ENCODE measurements at places on chromosomes 7 and 10.

DNA sequence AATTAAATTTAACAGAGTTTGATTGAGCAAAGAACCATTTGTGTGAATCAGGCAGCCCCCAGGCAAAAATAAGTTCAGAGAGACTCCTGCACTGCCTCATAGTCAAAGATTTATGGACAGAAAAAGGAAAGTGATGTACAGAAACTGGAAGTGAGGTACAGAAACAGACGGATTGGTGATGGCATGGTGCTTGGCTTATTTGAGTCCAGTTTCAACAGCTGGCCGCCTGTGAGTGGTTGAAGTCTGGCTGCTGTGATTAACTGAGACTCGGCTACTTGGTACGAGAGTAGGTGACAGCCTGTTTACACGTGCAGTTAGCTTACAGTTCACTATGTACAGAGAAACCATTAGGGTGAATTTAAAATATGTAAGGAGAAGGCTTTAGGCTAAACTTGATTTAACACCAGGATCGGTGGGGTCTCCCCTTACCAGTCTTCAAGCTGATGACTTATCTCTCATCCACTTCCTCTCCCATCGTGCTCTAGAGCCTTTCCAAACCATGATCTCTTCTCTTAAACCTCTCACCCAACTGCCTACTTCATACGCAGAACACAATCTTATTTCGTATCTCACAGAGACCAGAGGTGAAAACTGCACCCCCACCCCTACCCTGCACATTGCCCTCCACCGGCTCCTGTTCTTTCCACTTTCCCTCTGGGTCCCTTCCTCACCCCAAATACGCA, 5.0 kb upstream of the MSMB start:
- DNase-seq = no peak

DNA sequence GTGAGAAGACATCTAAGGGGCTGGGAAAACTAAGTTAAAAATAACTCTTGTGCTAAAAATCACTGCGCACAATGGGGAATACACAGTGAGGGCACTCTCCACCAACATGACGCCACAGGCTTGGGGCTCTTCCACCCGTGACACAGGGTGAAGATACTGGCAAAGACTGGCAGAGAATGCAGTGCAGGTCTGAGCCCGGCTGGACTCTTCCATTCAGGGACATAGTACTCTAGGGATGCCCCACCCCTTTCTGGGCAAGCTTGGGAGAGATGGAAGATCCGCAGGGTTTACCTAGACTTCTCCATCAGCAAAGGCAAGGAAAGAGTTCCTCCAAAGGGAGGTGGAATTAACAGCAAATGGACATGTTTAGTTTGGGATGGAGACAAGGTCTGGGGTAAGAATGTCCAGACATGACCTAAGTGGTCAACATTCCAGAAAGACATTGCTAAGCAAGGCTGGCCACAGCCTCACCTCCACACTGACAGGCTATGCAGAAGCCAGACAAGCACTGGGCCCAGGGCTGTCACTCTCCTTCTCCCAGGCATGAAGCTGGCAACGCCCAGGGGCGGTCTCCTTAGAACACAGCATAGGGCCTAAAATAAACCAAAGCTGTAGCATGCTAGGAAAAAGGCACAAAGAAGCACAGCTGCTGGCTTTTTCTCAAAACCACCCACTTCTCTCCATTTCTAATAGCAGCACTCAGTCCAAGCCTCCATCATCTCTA, 28.1 kb downstream of the XPNPEP1 start:
- no peak for DNase-seq

GRCh38 chr10:71912431-71912830, 51.8 kb upstream of the CHST3 start:
- no peak for DNase-seq

DNA sequence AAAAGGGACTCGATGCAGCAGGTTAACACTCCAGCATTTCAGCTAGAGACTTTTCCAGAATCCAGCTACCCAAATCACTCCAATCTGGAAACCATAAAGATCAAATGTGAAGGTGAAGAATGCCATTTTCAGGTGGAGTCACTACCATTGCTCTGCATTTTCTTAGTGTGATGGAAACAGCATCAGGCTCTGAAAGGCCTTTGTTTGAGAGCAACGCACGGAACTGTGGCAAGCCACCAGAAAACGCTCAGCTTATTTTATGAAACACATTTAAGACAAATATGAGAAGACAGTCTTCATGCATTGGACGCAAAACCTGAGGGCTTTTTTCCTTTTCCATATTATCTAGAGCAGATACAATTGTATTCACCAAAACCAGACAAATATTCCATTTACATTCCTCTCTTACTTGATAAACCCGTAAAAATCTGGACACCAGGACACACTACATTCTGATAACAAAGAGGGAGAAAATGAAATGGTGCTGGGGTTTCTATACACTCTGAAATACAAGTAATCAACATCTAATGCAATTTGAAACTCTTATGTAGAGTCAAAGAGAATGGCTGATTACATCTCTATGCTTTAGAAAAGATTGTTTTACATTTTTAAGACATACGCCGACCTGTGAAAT, 99.1 kb downstream of the NRP1 start:
- DNase-seq = no peak

DNA sequence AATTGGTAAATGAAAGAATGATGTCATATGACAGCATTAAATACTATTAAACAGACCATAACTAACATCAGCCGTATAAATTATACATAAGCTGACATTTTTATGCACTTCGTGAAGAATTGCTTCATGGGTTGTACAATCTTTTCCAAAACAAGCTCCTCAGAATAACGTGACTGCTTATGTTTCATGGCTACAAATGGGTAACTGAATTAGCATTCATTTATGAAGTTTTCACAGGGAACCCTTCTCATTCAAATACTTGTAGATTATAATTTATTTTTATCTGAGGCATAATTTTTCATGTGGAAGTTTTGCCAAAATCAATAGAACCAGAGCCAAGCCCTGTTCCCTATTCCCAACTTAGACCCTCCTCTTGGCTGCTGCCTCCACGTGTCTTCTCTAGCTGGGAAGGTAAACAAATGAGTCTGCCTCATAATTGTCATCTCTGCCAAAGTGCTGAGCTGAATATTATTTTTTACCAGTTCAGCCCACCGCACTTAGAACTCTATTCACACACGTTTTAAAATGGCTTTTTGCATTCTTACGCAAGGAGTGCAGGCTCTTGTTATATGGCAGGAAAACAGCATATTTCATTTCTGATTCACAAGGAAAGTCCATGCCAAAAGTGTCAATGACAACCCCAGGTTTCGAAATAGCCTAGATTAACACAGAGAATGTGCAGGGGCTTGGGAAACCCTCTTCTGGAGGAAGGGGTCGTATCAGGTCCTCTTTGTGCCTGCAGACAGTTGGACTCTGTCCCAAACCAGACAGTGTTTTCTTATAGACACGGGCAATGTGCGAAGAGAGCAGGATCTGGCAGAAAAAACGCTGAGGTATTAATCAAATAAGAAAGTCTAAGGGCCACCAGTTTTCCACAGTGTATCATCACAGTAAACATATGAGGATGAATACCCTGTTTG, 370.7 kb upstream of the MGMT start:
- no peak for DNase-seq

- no peak for DNase-seq
These were observed 1263.5 kb upstream of the AUTS2 start for GRCh38 chr7:68334636-68335272.

DNA sequence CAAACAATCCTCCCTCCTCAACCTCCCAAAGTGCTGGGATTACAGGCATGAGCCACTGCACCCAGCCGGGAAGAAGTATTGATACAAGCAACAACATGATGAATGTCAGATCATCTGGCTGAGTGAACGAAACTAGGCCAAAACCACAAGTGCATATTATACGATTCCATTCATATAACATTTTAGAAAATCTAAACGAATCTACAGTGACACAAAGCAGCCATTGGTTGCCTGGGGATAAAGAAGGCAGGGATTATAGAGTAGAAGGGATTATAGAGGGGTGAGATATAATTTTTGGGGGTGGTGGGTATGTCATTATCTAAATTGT, 11.5 kb upstream of the RHBDD2 start:
- no peak for DNase-seq

- DNase-seq = no peak
These were observed 102.8 kb downstream of the ARHGAP22 start for GRCh38 chr10:48501787-48502771.

DNA sequence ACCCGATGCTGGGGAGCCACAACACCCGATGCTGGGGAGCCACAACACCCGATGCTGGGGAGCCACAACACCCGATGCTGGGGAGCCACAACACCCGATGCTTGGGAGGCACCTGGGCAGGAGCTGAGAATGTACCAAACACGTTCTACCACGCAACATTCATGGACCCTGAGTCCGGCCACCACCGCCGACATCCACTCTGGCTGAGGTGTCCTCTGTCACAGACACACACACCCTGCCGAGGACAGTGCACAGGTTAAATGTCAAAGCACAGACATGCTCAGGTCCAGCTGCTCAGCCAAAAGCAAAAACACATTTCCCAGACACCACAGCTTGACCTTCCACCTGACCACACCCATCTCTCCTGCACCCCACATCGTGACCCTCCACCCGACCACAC, 148.4 kb downstream of the DIP2C start:
- DNase-seq = no peak
